GF-D8 (cell line): ENCODE measurements at places on chromosomes 12 and 14.

- no peak for DNase-seq
These were observed 134.8 kb downstream of the BCL11B start for GRCh38 chr14:99137001-99137700.

- no peak for DNase-seq
These were observed 80.2 kb upstream of the KRR1 start for GRCh38 chr12:75591628-75592027.

DNA sequence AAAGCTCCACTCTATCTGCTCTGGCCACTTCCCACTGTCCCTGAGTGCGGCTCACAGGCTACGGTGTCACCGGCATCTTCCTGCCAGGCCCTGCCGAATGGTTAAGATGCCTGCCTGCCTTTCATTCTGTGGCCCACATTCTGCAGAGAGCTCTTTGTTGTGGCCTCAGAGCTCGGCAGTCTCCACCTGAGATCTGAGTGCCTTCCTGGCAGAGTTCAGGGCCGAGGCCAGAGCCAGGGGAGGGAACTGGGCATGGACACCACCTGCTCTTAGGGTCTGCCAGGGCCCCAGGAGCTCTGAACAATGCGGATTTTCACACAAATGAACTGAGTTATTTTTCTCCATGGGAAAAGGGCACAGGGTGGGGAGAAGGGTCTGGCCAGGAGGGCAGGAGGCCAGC is 127.2 kb downstream of the RBM19 start:
- DNase-seq: no peak

DNA sequence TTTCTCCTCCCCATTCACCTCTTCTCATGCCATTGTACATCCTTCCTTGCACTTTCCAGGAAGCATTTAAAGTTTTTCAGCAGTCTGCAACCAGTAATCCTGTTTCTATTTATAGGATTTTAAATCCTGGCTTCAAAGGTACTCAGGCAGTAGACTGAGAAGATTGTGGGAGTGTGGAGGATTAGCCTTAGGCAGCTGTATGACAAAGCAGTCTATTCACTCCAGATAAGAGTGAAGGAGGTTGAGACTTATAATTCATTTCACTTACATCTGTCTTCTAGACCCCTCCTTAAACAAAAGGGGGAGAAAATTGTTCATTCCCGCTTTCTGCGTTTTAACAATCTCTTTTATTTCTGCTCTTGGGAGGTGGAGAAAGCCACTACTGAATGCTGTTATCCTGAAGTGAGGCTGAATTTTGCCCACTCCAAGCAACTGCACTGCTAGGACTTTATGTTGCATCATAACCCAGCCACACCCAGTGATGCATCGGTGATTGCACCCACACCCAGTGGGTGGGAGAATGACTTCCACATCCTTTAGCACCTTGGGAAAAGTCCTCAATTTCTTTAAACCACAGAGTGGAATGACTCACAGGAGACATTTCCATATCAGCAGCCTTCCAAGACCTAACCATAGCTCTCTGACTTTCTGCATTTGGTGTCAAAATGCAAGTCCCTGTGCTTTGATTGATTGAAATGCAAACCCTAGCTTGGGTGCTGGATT is 382.5 kb upstream of the ATP2B1 start:
- DNase-seq: no peak

- DNase-seq: no peak
These were observed 14.9 kb upstream of the MCRS1 start for GRCh38 chr12:49582850-49583249.

DNA sequence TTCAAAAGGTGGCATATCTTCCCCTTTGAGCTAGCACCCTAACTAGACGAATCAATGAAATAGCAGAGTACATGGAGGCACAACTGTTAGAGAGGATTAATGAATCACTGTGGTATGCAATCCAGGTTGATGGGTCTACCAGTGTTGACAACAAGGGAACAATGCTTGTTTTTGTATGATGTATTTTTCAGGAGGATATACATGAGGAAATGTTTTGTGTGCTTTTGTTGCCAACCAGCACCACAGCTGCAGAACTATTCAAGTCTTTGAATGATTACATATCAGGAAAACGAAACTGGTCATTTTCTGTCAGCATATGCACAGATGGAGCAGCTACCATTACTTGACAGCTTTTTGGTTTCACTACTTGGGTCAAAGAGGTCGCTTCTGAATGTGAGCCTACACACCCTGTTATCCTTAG is 142.6 kb downstream of the GPHN start:
- no peak for DNase-seq

- DNase-seq: no peak
These were observed 2.4 kb upstream of the TCL1B start for GRCh38 chr14:95683793-95684192.

- no peak for DNase-seq
These were observed 32.2 kb downstream of the SLC25A21 start for GRCh38 chr14:37140176-37140575.

- no peak for DNase-seq
These were observed 226.7 kb downstream of the NPAS3 start for GRCh38 chr14:33165144-33165925.

DNA sequence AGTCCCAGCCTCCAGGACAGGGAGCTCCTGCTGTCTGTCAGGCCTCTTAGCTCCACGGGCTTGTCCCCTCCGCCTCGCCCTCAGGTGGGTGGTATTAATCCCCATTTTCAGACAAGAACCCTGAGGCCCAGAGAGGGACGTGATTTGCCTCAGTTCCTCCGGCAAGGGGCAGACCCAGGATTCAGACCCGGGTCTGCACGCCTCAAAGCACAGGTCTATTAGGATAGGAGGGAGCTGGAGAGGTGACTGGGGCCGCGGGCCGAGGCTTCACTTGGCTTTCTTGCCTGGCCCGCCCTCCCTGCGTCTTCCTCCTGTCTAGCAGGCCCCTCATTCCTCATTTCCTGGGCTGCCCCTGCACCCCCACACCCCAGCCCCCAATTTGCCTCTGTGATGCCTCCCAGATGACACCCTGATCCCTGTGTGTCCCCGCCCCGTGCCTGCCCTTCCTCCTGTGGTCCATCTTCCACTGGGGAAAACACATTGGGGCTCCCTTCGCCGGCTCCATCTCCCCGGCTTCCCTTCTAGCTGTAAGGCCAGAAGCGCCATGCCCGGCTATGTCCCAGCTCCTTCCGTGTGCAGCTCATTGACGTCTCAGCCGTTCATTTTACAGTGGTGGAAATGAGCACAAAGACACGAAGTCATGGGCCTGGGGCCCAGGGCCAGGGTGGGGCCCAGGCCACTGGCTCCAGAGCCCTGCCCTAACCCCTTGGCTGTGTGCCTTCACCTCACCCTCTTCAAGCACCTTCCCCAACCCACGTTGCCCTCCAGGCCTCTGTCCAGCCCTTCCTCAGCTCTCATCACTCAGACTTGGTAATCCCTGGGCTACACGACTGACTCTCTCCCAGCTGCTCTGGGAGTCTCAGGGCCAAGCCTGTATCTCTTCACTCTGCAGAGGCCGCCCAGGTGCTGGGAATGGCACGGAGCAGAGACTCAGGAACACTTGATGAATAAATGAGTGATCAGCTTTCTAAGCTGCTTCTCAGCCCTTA is 15.5 kb upstream of the CYP46A1 start:
- DNase-seq: no peak

DNA sequence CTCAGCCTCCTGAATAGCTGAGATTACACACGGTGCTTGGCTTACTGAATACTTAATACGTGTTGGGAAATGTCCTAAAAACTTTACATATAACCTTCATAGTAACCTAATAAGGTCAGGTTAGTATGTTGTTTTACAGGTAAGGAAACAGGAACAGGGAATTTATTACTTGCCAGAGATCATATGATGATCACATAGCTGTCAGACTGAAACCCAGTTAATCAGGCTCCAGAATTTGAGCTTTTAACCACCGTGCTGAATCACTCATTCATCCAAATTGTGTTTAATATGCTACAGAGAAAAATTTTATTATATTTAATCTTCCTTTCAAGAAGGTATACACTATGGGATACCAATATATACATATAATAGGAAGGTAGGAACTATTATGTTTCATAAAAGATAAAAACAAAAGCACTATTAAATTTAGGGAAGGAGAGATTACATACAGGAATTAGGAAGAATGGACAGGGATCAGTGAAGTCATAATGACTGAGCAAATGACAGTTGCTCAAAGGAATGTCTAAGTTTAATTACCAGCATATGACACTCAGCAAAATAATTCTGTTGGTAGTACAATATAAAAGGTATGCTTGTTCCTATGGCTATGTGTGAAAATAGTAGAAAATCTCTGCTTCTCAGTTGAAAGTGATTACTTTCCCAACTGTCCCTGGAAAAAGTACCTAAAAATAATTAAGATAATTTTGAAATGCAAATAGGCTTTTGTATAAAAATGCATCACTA is 59.3 kb downstream of the HEATR5A start:
- DNase-seq: no peak

GRCh38 chr14:78666336-78667056 is 496.3 kb downstream of the NRXN3 start:
- DNase-seq: no peak

DNA sequence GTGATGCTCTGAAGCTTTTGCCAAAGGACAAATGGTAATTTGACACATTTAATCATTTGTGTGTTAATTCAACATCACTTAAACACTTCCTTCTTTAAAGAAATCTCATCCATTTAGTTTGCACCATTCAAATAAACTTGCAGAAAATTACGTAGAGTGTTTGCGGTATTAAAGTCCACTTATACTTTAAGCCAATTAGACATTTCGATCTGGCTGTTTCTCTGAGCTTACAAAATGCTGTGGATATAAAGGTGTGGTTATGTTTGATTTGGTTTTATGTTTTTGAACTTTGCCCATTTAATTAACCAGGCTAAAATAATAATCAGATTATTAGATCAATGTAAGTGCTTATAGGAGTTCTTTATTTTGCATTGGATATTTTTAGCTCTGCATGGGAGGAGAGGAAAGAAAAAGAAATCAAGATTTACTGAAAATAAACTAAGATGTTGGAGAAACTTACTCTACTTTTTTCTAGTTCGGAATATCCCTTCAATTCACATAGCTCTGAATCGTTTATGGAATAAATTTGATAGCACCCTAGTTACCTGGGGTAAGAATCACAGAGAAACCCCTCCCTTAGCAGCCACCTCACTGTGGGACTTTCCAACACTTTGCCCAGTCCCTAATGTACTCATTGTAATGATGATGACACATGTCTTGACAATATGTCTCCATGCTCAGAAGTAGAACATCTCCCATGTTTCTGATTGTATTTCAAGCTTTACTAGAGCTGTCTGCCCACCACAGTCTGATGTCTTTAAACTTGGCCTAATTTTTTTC is 268.0 kb downstream of the BTG1 start:
- no peak for DNase-seq

DNA sequence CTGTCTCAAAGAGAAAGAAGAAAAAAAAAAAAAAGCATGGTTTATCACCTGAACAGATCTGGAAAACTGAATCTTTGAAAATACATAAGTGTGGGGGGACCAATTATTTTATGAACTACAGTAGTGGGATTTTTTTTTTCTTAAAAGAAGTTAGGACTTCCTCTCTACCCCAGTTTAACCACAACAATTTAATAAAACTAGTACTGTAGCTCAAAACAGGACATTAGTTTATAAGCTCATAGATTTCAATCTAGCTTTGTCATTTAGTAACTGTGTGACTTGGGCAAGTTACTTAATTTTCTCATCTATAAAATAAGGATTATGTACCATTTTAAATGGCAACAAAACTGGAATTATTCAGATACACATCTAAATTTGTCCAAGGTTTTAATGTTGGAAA is 23.5 kb upstream of the ARID4A start:
- no peak for DNase-seq

GRCh38 chr12:62006076-62006732 is 254.0 kb upstream of the USP15 start:
- DNase-seq: no peak

DNA sequence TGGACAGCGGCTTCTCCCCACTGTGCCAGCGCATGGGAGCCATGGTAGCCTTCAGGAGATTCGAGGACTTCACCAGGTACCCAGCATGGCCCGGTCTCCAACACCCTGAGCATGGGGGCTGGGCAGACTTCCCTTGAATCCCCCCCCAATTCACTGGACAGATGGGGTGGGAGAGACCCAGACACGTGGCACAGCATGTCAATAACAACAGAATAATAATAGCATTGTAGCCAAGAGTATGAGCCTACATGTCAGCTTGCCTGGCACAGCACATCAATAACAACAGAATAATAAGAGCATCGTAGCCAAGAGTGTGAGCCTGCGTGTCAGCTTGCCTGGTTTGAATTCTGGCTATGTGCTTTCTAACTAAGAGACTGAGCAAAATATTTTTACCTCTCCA is 76.4 kb downstream of the FOXN4 start:
- DNase-seq: no peak

- DNase-seq: no peak
These were observed 769.3 kb upstream of the FLRT2 start for GRCh38 chr14:84760489-84761126.

- no peak for DNase-seq
These were observed 177.9 kb upstream of the PRICKLE1 start for GRCh38 chr12:42767326-42767954.

- DNase-seq: no peak
These were observed 36.3 kb downstream of the SNRNP35 start for GRCh38 chr12:123494124-123494851.

GRCh38 chr12:5310151-5310550 is 121.8 kb upstream of the NTF3 start:
- DNase-seq: no peak

DNA sequence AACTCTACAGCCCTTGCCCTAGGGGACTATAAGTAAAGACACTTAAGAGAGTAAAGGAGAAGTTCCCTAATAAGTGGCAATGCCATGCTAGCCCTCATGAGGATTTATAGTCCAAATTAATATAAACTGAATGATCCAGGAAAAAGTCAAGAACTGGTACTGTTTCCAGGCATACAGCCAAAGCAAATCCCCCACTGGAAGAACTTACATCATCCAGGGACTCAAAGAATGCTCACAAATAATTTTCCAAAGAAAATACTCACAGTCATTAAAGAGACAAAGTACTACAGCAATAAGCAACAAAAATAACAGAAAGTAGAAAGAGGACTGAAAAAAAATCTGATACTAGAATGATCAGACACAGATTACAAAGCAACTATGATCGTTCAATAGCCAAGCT is 79.7 kb upstream of the RAP1B start:
- DNase-seq: no peak

DNA sequence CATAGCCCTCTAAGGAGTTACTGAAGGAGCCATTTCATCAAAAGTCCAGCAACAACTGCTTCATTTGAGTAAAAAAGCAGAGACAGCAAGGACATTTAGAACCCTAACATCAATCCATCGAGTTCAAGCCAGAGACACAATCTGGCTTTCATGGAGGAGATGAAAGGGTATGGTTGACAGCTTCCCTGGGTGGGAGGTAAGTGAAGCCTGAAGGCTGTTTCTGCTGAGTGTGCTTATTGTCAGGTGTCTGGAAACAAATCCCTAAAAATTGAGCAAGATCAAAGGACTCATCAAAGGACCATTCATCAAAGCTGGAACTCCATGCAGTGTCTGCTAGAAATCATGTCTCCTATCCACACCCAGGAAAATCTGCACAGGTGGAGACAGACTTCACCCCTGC is 104.4 kb upstream of the CCDC196 start:
- no peak for DNase-seq

DNA sequence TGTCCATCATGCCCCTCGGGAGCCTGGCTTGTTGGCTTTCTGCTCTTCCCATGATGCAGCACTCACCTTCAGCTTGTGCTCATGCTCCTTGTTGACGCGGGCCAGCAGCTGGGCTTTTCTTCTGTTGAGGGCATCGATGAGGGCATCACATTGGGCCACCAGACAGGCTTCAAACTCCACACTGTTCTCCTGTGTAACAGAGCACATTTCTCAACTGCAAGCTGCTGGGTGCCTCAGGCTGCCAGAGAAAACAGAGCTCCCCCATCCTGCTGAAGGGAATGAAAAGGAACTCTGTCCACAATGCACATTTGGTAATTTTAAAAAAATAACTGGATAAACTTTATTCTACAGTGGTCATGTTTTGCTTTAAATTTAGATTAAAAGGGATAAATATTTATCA is 72.1 kb downstream of the TRIM9 start:
- DNase-seq: no peak
